T-helper 2 cell (primary cell): ENCODE measurements at places on chromosomes 5 and 9.

- no peak for DNase-seq
Measured at GRCh38 chr9:35553670-35554543, 51.2 kb upstream of the TESK1 start.

GRCh38 chr5:132447196-132447595 is 43.4 kb downstream of the IRF1 start:
- DNase-seq, result no peak

DNA sequence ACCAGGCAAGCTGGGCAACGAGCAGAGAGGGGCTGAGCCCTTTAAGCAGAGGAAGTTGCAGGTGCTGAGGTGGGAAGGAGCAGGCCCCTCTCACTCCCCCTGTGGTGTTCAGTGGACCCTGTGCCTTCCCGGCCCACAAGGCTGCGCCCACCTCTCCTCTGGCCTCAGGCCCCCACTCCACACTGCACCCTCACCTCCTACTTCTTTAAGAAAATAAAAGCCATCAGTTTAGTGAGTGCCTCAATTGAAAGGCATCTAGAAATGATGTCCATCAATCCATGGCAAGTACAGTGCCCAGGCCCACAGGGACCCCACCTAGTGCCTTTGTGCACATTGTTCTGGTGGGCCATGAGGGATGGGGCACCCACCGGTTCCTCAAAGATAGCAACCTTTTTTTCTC is 158.0 kb downstream of the PAX5 start:
- DNase-seq, result no peak

GRCh38 chr9:87138128-87139040 is 191.1 kb upstream of the GAS1 start:
- no peak for DNase-seq

- no peak for DNase-seq
Measured at GRCh38 chr5:72468024-72468423, 39.2 kb downstream of the ZNF366 start.

DNA sequence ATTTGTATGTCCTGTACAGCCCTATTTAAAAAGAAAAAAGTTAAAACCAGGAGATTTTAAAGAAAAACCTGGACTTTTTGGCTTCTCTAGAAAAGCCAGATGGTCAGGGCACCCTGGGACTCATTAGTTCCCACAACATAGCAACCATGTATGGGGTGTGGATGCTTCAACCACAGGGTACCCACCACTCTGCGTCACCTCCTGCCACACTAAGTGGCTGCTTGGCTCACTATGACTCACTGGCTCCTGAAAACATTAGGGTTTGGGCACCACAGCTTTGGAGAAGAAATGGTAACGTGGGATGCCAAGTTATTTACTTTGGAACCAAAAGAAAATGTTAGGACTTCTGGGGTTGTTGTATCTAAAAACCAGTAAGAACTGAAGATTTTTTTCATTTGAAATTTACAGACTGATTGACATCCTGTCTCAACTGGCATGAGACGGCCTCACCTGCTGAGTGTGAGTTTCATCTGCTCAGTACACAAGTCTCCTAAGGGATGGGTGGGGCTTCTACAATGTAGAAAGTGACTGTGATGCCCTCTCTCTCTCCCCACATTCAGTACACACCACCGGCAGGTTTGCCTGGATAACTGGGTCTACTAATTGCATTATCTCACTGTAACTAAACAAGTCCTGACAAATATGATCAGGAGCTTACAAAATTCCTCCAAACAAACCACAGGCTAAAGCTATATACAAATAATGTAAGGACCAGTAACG is 103.9 kb downstream of the ESM1 start:
- peak; percentile 17 for DNase-seq
